ENCODE measurements at places on chromosomes 1 and 21. TPM values are rescaled to one million over a fixed set of nuclear protein-coding genes. Genes with fewer than 3 reads are reported as not detected.

Gene AMY1C
- total RNA-seq, result 0.26 TPM

Gene SPRR4
- total RNA-seq, result not detected

Gene OR10J1
- total RNA-seq, result not detected

Gene FCRLA
- under 0.01 TPM for total RNA-seq

Gene C8A
- total RNA-seq, result not detected

GRCh38 chr1:87834941-87835340 is 506.3 kb downstream of the LMO4 start:
- DNase-seq, result peak; percentile 48

GRCh38 chr1:107327446-107327845 is 186.6 kb downstream of the NTNG1 start:
- DNase-seq, result peak; percentile 68

DNA sequence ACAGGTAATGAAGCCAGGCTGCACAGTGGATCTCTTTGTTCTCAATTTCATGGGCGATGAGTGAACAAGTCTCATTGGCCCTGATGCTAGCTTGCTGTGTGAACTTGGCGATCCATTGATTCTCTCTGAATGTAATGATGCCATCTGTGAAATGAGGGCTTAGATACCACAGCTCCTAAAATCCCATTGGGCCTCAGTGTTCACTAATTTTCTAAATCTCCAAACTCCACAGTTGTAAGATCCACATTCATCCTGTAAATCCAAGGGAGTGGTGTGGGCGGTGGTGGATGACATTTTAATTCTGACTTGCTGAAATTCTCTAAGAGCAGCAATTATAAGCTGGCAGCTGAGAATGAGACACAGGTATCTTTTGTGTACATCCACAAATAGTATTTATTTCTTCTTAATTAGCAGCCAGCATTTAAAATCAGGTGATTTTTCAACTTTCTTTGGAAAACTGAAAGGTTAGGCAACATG is 9.6 kb upstream of the ACTL8 start:
- no peak for DNase-seq

DNA sequence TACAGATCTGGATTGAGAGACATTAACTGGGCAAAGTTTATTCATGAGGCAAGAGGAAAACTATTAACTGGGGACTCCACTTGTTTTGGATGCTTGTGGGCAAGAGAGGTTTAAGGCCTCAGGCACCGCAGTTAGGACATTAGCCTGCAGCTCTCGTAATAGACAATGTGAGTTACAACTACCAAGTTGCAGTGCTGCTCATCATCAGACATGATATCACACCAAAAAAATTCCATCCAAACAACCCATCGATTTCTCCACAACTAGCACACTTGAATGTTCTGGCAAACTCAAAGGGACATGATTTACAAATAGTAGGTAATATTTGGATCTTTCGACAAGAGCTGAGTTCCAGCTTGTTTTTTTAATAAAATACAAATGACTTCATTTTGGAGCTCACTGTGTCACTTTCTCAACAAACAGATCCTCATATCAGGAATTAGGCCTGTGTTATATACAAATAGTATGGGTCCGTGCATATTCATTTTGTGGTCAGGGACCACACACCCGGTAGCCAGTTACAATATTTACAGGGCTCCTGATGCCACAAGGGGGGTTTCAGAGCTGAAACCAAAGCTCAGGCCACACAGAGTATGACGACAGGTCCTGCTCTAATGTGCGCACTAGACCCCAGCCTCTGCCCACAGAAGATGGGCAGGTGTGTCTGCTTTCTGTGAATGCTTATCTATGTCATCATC is 128.0 kb downstream of the TGFBR3 start:
- DNase-seq, result no peak

DNA sequence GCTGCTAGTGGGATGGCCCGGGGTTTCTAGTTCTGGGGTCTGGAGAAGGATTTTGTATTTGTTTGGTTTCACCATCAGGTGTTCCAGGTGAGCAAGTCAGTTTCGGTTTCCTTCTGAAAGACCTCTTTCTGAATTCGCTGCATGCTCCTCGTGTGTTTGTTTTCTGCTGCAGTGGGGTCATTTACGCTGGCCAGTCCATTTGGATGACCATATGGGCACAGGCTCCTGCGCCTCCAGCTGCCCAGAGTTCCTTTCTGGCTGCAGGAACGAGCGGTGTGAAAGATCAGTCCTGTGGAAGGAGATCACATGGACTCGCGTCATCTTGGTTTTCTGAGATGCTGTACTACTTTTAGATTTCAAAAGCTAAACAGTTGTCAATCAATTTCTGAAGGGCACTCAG is 83.7 kb upstream of the GCLM start:
- DNase-seq, result no peak

GRCh38 chr1:170823120-170823519 is 112.2 kb upstream of the MROH9 start:
- DNase-seq, result no peak

GRCh38 chr1:152735648-152736047 is 22.2 kb upstream of the KPRP start:
- no peak for DNase-seq

GRCh38 chr1:186183970-186184628 is 191.0 kb downstream of the TPR start:
- no peak for DNase-seq

- no peak for DNase-seq
These were observed 550.9 kb downstream of the SMYD3 start for GRCh38 chr1:245956225-245956624.

Measured in bronchial epithelial cell (primary cell).